Thoracic aorta (tissue), 2 donors: ENCODE measurements at places on chromosomes 13 and 19.

GRCh38 chr13:68056816-68057710 is 826.9 kb upstream of the PCDH9 start:
- no peak overlapping the region for H3K27ac ChIP-seq
- DNase-seq = no peak
- no peak overlapping the region for H3K4me3 ChIP-seq
- H3K4me1 ChIP-seq = no peaks in the 10 kb centered on the region
- no peaks in the 10 kb centered on the region for H3K27me3 ChIP-seq

GRCh38 chr19:57682226-57682766 is 519 bp downstream of the ZNF551 start:
- no peaks in the 10 kb centered on the region for H3K27me3 ChIP-seq
- H3K36me3 ChIP-seq = peaks cover 36% of the 10 kb centered on the region
- no peak overlapping the region for H3K27ac ChIP-seq
- peak overlapping the region; percentile 97 for H3K4me3 ChIP-seq
- no peak for DNase-seq

- H3K4me1 ChIP-seq = peaks cover 74% of the 10 kb centered on the region
- peaks cover 16% of the 10 kb centered on the region for H3K36me3 ChIP-seq
- no peaks in the 10 kb centered on the region for H3K27me3 ChIP-seq
- H3K4me3 ChIP-seq = no peak overlapping the region
Measured at GRCh38 chr19:15244808-15245207, 12.6 kb upstream of the EPHX3 start.

DNA sequence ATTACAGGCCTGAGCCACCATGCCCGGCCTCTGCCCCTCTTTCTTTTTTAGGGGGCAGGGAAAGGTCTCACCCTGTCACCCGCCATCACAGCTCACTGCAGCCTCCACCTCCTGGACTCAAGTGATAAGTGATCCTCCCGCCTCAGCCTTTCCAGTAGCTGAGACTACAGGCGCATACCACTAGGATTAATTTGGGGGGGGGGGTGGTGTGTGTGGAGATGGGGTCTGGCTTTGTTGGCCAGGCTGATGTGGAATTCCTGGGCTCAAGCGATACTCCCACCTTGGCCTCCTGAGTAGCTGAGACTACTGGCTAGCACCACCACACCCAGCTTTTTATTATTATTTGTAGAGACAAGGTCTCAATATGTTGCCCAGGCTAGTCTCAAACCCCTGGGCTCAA is 4.2 kb downstream of the APOE start:
- no peaks in the 10 kb centered on the region for H3K36me3 ChIP-seq
- no peak overlapping the region for H3K27ac ChIP-seq
- H3K27me3 ChIP-seq = no peaks in the 10 kb centered on the region
- no peaks in the 10 kb centered on the region for H3K4me1 ChIP-seq

GRCh38 chr19:28632371-28633080 is 580.4 kb downstream of the UQCRFS1 start:
- DNase-seq = no peak
- no peaks in the 10 kb centered on the region for H3K36me3 ChIP-seq
- H3K4me3 ChIP-seq = no peak overlapping the region
- no peaks in the 10 kb centered on the region for H3K27me3 ChIP-seq

- no peak overlapping the region for H3K4me3 ChIP-seq
- no peaks in the 10 kb centered on the region for H3K36me3 ChIP-seq
- DNase-seq = no peak
- peaks cover 8% of the 10 kb centered on the region for H3K27me3 ChIP-seq
- H3K4me1 ChIP-seq = no peaks in the 10 kb centered on the region
Measured at GRCh38 chr19:12825254-12826131, 8.9 kb downstream of the RTBDN start.

DNA sequence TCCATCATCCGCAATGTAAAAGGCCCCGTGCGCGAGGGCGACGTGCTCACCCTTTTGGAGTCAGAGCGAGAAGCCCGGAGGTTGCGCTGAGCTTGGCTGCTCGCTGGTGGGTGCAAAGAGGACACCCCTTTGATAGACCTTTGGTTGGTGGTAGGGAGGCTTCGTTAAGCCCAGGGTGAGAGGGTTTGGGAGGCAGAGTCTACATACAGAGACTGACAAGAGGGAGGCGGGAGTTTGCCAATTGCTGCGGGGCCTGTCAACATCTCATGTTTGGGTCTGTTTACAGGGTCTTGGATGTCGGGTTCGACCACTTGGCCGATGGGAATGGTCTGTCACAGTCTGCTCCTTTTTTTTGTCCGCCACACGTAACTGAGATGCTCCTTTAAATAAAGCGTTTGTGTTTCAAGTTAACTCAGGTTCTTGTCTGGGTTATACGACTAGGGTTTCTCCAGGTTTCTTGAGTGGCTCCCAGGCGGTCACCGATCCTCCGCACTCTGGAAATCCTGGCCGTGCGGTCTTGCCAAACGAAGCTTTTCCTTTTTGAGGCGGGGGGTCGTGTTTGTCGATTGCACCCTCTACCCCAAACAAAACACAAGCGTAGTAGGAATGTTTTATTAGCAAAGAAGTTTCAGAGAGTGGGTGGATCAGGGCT is 816 bp downstream of the RPS28 start:
- H3K27ac ChIP-seq = peak overlapping the region; percentile 79
- H3K4me1 ChIP-seq = peaks cover 26% of the 10 kb centered on the region
- peaks cover 13% of the 10 kb centered on the region for H3K36me3 ChIP-seq
- DNase-seq = no peak
- peak overlapping the region; percentile 91 for H3K4me3 ChIP-seq

- H3K27me3 ChIP-seq = no peaks in the 10 kb centered on the region
- H3K27ac ChIP-seq = no peak overlapping the region
- H3K4me1 ChIP-seq = peaks cover 22% of the 10 kb centered on the region
- peaks cover 22% of the 10 kb centered on the region for H3K36me3 ChIP-seq
- no peak for DNase-seq
Measured at GRCh38 chr19:34366738-34367623, 2.0 kb downstream of the GPI start.

GRCh38 chr19:34678421-34678820 is 943 bp downstream of the ZNF302 start:
- H3K27ac ChIP-seq = peak overlapping the region; percentile 98
- H3K36me3 ChIP-seq = peaks cover 35% of the 10 kb centered on the region
- H3K4me3 ChIP-seq = peak overlapping the region; percentile 82
- DNase-seq = no peak
- peaks cover 4% of the 10 kb centered on the region for H3K4me1 ChIP-seq

DNA sequence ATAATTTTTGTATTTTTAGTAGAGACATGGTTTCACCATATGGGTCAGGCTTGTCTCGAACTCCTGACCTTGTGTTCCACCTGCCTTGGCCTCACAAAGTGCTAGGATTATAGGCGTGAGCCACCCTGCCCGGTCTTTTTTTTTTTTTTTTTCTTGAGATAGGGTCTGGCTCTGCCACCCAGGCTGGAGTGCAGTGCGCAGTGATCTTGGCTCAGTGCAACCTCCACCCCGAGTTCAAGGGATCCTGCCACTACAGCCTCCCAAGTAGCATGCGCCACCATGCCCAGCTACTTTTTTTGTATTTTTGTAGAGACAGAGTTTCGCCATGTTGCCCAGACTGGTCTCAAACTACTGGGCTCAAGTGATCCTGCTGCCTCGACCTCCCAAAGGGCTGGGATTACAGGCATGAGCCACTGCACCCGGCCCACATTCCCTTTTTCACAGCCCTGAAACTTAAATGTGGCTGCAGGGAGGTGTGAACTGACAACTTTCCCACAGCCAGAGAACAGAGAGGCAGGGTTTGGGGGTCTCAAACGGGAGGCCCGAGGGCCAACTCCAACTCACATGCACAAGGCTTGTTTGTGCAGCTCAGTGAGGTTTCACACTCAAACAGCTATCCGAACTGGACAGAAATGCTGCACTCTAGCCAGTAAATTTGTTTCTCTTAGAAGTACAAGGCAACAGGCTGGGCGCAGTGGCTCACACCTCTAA is 4.4 kb upstream of the S1PR5 start:
- no peak for DNase-seq
- peaks cover 20% of the 10 kb centered on the region for H3K4me1 ChIP-seq
- H3K27me3 ChIP-seq = no peaks in the 10 kb centered on the region

DNA sequence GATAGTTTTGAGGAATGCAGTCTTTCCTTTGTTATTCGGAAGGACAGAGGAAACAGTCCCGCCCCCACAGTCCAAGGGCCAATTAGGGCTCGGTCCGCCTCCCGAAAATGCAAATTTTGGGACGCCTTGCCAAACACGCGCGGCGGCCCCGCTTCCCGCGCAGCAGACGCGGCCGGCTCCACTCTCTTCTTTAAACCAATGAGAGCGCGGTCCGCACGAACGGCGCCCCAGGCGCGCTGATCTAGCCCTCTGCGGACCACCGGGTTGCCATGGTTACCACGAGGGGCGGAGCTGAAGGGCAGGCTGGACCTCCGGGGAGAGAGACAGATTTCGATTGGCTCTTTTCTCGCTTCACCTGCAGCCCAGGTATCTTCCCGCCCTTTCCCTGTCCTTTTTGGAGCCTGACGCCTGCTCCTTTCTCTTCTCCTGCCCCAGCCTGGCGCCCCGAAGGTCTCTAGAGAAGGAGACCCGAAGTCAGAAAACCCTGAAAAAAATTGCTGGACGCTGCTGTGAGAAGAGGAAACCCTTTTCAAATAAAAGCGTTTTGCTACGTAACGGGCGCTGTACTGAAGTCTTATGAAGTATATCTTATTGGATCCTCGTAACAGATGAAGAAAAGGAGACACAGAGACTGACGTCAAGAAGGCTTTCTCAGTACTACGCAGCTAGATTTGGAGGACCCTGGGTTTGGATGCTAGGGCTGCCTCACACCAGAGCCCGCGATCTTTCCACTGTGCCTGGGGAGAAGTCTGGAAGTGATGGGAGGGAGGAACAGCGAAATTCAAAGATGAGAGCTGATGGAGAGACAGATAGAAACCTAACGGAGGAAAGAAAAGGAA is 2.0 kb downstream of the PTH2 start:
- no peaks in the 10 kb centered on the region for H3K36me3 ChIP-seq
- DNase-seq = no peak
- peak overlapping the region; percentile 25 for H3K4me3 ChIP-seq
- no peak overlapping the region for H3K27ac ChIP-seq

GRCh38 chr19:14102102-14102696 is 11.6 kb upstream of the SAMD1 start:
- peaks cover 47% of the 10 kb centered on the region for H3K36me3 ChIP-seq
- no peak overlapping the region for H3K27ac ChIP-seq
- peaks cover 1% of the 10 kb centered on the region for H3K4me1 ChIP-seq
- H3K27me3 ChIP-seq = no peaks in the 10 kb centered on the region

DNA sequence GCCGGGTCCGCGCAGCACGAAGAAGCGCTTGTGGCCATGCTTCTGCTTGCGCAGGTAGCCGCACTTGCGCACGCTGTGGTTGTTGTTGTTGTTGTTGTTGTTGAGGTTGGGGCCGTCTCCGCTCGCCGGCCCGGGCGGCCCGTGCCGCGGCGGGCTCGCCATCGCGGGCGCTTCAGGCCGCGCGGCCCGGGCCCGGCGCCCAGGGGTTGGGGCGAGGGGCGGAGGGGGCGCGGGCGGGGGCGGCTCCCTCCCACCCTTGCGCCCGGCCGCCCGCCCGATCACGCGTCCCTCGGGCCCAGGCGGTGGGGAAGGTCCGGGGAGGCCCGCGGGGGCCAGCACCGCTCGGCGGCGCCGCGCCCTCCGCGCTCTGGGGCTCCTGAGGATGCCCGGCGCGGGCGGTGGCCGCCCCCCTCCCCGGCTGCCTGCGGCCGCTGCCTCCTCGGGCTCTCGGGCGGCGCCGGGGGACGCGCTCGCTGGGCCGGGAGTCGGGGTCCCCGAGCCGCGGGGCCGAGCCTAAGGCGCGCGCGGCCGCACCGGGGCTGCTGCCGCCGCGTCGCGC is 412 bp downstream of the IRS2 start:
- H3K4me1 ChIP-seq = peaks cover 41% of the 10 kb centered on the region
- peaks cover 27% of the 10 kb centered on the region for H3K36me3 ChIP-seq
- peak overlapping the region; percentile 93 for H3K27ac ChIP-seq
- H3K4me3 ChIP-seq = peak overlapping the region; percentile 98

- no peaks in the 10 kb centered on the region for H3K36me3 ChIP-seq
- H3K4me1 ChIP-seq = peaks cover 14% of the 10 kb centered on the region
- peak overlapping the region; percentile 93 for H3K4me3 ChIP-seq
- peak; percentile 70 for DNase-seq
- H3K27ac ChIP-seq = peak overlapping the region; percentile 99
Measured at GRCh38 chr13:50125554-50126262, 110.5 kb downstream of the KCNRG start.

DNA sequence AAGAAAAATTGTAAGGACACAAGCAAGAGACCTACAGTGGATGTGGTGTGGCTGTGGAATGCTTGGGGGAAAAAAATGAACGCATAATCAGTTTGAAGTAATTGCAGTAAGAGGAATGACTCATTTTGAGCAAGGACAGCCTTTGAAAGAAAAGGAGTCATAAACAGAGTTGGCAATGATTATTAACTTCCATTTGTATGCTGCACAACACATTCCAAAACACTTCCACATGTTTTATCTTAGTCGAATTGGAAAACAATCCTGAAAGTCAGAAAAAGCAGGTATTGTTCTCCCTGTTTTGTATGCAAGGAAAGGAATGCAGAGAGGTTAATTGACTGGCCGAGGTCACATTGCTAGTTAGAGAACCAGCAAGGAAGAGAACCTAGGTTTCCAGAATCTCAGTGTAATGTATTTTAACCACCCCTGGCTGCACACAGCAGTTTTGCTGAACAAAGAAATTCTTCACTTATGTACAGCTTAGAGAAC is 630.0 kb upstream of the MIR17HG start:
- no peak for DNase-seq
- no peaks in the 10 kb centered on the region for H3K27me3 ChIP-seq
- H3K27ac ChIP-seq = no peak overlapping the region
- H3K4me1 ChIP-seq = no peaks in the 10 kb centered on the region
- no peaks in the 10 kb centered on the region for H3K36me3 ChIP-seq
- no peak overlapping the region for H3K4me3 ChIP-seq

DNA sequence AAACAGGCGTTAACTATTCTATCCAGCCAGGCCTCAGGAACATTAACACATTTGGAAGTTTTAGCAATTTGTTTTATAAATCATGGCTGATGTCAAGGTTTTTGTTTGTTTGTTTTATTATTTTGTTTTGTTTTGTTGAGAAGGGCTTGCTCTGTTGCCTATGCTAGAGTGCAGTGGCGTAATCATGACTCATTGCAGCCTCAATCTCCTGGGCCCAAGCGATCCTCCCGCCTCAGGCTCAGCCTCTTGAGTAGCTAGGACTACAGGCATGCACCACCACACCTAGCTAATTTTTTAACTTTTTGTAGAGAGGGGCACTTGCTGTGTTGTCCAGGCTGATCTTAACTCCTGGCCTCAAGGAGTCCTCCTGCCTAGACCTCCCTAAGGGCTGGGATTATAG is 28.3 kb downstream of the NUP58 start:
- H3K27ac ChIP-seq = no peak overlapping the region
- no peak for DNase-seq
- peaks cover 29% of the 10 kb centered on the region for H3K36me3 ChIP-seq
- H3K27me3 ChIP-seq = no peaks in the 10 kb centered on the region
- no peaks in the 10 kb centered on the region for H3K4me1 ChIP-seq
- H3K4me3 ChIP-seq = no peak overlapping the region
